ENCODE measurements at places on chromosomes 16 and 17.

GRCh38 chr17:14605267-14605599 is 304.4 kb downstream of the HS3ST3B1 start:
- no peaks in the 10 kb centered on the region for H3K4me1 ChIP-seq
- no peaks in the 10 kb centered on the region for H3K36me3 ChIP-seq
- DNase-seq: peak; percentile 63
- H3K27ac ChIP-seq: no peak overlapping the region

GRCh38 chr16:55349867-55350266 is 25.9 kb downstream of the IRX6 start:
- peaks cover 3% of the 10 kb centered on the region for H3K27me3 ChIP-seq
- H3K4me1 ChIP-seq: no peaks in the 10 kb centered on the region
- no peak overlapping the region for H3K27ac ChIP-seq
- DNase-seq: no peak

DNA sequence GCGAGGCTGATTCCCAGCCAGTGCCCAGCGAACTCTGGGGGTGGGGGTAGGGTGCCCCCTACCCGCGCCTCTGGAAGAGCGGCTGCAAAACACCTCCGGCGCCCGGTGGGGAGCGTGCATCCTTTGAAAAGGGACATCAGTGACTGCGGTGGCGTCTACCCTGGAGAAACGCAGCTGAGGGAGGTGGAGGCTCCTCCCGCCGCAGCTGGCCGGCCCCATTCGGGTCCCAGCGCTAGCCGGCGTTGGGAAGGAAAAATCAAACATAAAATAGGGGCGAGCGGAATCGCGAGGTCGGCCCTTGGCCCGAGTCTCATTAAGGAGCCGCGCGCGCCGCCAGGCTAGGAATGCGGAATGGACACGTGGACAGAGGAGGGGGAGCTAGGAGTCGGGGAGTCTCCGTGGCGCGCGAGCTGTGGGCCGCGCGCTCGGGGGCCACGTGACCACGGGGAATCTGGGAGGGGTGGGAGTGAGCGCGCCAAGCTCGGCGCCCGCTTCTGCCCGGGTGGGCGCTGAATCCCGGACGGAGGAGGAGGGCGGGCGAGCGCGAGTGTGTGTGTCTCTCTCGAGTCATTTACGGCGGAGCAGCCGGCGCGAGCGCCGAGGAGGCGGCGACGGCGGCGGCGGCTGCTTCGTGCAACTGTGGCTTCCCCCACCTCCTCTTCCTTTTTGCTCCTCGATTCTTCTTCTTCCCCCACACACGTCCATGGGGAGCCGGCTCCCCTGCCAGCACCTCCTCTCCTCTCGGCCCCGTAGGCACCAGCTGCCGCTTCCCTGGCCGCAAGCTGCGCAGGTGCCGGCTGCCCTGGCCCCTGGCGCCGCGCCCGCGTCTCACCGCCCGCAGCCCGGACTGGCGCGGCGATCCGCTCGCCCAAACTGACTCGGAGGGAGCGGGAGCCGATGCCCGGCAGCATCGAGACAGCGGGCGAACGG is at the start of gene TMEM132E:
Gene TMEM132E (plus strand): TSS at position 566 of the 930 bp plus-strand sequence. CDS start 1,495 bp downstream, outside the sequence.
- no peak for DNase-seq
- H3K36me3 ChIP-seq: no peaks in the 10 kb centered on the region
- peaks cover 98% of the 10 kb centered on the region for H3K27me3 ChIP-seq
- peak within 1 kb of the TSS; percentile 57 for H3K4me3 ChIP-seq

DNA sequence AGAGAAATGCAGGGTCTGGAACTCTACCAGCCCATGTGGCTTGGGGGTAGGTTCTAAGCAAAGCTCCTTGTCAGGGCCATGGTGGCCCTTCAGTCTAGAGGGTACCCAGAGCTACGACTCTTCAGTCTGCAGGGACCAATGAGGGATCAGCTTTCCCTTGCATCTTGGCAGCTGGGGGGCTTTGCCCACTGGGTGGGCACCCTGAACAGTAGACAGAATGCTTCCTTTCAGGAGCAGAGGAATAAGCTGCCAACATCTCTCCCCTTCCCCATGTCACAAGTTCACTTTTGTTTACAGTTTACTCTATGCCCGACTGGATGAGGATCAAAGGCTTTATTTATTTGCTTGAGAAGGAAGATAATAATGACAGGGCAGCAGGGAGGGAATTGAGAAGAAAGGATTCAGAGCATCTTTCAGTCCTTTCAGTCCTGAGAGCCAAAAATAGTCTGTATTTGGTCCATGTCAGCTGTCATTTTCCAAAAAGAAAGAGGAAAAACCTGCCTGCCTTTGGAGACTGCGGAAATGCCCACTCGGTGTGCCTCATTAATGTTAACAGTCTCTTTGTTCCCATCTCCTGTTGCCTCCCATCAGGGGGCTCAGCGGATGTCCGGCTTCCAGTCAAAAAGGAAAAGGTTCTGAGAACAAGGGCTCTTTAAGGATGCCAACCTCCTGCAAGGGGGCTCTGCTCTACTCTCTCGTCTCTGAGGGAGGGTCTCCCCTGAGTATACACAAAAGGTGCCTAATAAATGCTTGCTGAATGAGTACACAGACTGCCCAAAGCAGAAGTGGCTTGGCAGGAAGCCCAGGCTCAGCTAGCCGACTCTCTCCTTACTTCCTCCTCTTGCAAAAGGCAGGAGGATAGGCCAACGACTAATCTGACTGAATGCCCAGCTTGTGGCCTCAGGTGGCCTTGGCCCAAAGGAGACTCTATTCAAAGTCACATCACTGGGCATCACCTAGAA is 17.1 kb downstream of the TRAF4 start:
- H3K4me1 ChIP-seq: peaks cover 13% of the 10 kb centered on the region
- H3K4me3 ChIP-seq: no peak overlapping the region
- peak; percentile 70 for DNase-seq
- H3K36me3 ChIP-seq: peaks cover 53% of the 10 kb centered on the region

- H3K4me3 ChIP-seq: no peak overlapping the region
- no peaks in the 10 kb centered on the region for H3K36me3 ChIP-seq
- H3K4me1 ChIP-seq: peaks cover 15% of the 10 kb centered on the region
- DNase-seq: peak; percentile 4
Observed at GRCh38 chr16:50276801-50277555, 10.6 kb downstream of the ADCY7 start.

Measured in suprapubic skin (tissue), 4 donors.